ENCODE measurements at places on chromosomes 3 and 15.

DNA sequence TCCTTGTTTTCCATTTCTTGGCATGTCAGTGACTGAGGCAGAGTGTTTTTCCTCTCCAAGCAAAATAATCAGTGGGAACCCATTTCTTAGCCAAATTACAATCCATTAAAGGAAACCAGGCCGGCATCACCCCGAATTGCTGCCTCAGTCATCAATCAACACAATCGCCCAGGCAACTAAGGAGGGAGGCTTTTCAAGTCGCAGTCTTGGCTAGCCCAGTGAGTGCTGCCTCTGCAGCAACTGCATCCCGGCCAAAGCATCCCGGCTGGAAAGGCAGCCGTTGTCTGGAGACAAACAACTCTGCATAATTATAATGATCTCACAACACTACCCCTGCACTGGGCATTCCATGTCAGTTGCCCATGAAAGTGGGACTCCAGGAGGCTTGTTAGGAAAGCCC is 213.5 kb upstream of the PRICKLE2 start:
- no peak for DNase-seq

DNA sequence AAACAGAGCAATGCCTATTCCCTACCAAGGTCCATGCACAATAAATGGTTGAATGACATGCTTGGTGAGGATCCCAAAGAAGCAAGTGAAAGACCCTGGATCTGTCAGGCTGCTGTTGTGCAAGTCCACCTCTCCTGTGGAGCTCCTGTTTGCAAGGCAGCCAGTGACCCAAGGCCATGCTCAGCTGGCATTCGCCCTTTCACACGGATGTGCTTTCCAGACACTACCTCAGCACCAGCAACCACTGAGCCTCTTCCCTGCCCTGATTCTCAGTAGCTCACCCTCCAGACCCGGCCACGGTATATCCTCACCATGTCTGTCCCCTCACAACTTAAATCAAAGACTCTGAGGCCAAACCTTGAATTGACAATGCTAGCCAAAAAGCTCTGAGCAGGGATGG is 23.3 kb downstream of the WWTR1 start:
- DNase-seq, result no peak

DNA sequence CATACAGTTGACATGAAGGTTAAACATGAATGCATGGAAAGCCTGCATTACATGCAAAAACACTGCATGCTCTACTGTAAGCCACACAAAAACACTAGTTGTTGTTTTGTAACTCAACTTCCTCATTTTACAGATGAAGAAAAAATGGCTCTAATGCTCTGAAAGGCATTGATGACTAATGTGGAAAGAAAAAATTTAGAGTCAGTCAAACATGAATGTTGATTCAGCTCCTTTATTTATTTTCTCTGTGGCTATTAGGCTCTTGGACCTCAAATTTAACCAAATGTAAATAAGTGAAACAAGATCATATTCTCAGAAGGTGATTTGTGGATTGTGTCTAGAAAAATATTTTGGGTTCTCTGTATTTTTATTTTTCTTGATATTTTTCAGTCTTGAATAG is 336.7 kb upstream of the ZNF717 start:
- no peak for DNase-seq

GRCh38 chr15:81023483-81024264 is 23.0 kb downstream of the TLNRD1 start:
- no peak for DNase-seq

GRCh38 chr3:112979244-112979832 is 4.4 kb upstream of the CD200R1 start:
- no peak for DNase-seq

DNA sequence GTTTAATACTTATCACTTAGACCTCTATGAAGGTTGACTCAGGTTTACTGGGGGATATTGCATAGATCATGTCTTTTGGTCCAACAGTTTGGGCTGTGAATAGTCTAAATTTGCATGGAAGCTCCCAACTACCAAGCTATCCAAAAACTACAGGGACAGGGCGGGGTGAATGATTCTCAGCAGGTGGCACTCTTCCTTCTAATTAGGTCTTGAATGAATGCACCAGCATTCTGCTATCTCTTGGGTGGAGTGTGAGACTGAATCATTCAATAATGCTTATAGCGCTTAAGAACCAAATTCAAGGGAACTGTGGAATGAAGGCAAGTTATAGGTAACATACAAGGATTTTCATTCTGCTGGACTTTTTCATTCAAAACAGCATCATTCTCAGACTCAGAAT is 346.3 kb downstream of the TIGIT start:
- DNase-seq, result no peak

All from stimulated activated CD8-positive, alpha-beta memory T cell treated with anti-CD3 and anti-CD28 coated beads, Interleukin-7, amount 100 ng/mL, for 1 hour (primary cell).